ENCODE measurements at places on chromosomes 2 and 18.

DNA sequence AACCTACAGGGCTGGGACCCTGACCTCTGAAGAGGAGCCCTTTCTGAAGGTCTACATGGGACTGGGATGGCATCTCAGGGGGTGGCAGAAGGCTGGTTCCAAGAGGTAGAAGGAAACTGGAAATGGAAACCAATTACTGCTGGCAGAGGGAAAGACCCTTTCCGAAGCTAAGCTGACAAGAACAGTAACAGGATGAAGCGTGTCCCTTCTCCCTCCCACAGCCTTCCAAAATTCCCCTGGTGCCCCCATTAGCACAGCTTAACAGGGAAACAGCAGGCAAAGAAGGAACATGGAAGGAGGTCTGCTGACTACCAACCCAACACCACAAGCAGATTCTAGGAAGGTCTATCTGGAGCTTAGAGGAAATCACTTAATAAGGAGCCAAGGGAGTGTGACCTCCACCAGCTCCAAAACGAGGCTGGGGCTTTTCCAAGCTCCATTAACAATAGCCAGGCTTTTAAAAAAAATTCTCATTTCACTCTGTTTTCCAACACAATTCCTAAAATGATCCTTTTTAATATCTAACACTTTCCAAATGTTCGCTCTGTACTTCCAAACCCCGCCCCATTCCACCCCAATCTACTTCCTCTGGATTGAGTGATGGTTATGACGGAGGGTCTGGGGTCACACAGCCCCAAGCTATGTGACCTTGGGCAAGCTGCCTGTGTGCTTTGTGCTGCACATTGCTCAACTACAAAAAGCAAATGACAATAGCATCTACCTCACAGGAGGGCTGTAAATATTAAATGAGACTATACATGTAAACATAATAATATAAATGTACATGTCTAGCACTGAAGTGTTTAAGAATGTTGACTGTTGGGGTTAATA, 55.2 kb downstream of the STK39 start:
- DNase-seq = no peak

DNA sequence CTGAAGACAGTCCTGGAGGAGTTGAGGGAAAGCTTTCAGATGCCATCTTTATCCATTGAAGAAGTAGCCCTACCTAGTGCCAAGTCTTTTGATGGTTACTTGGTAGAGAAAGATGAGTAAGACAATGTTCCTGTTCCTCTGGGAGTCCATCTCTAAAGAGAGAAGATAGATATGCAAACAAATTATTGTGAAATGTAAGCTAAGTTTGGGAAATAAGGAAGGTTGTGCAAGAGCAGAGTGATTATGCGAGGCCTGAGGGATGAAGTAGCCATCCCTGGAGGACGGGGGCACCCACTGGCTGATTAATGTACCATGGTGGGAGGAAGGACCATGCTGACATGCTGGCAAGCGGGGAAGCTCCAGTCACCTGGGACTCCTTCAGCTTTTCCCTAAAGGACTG, 994 bp upstream of the DTNA start:
- DNase-seq = peak; percentile 79

DNA sequence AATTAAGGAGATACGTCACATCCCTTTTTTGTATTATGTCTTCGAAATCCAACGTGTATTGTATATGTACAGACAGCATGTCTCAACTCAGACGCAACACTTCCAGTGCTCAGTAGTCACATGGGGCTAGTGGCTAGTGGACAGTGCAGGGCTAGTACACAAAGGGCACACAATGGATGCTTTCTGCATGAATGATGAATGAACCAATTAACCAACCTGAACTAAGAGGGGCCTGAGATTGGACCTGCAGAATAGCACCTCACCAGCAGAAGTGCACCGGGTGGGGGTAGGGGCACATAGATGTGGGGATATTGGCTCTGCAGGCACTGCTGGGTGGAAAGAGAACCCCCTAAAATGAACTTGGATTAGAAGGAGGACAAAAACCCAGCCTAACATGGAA, 20.7 kb downstream of the ST8SIA5 start:
- no peak for DNase-seq

GRCh38 chr18:55038162-55038561, 78.9 kb upstream of the CCDC68 start:
- no peak for DNase-seq

- DNase-seq = no peak
These were observed 229.5 kb upstream of the ZC3H15 start for GRCh38 chr2:186256540-186256939.

- no peak for DNase-seq
These were observed 245.2 kb upstream of the REG3G start for GRCh38 chr2:78780256-78780655.

GRCh38 chr18:67139899-67140298, 376.6 kb downstream of the DSEL start:
- DNase-seq = no peak

GRCh38 chr2:7905756-7906155, 776.1 kb upstream of the ID2 start:
- DNase-seq = no peak

GRCh38 chr2:127829845-127830246, 18.9 kb upstream of the WDR33 start:
- no peak for DNase-seq

- DNase-seq = no peak
These were observed 8.1 kb downstream of the PFN4 start for GRCh38 chr2:24115057-24115456.

- DNase-seq = no peak
These were observed 412 bp upstream of the NCK2 start for GRCh38 chr2:105744091-105744908.

DNA sequence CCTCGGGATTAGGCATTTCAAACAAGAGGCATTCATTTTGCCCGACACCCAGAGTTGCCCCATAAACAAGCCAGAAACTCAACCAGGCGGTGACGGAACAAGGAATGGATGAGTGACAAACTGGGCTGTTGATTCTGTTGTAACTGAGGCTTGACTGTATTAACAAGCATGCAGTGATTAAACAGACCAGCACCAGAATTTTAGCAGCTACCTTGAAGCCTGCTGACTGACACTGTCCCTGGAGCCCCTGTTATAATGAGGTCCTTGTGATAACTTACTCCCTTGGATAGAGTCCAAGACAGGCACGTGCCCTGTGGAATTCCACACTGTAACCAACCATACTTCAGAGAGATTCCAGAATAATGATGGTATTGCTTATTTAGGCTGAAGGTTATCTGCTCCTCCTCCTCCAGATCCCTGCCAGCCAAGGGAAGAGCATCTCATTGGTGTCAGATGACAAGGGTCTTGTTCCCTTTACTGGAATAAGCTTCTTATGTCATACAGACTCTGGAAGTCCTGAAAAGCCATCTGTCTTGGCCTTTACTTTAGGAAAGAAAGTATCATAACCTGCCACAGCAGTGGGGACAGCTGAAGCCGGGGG, 97.1 kb upstream of the RMDN2 start:
- DNase-seq = no peak

DNA sequence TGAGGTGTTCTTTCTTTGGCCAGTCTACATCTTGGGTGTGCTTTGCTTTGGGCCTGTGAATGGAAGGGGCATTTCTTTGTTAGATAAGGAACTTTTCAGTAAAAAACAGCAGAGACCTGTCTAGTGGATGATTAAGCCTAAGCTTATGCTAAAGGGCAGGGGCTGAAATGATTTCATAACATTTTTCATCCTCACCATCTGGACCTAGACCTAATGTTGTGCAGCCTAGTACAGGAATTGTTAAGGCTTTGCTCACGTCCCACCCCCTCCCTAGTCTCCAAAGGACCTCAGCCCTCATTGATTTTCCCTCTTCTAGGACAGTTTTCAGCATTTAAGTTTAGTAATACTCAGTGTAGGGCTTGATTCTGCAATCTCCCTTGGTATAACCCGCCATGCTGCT, 111.8 kb downstream of the PRKCE start:
- DNase-seq = no peak

- no peak for DNase-seq
These were observed 224.5 kb downstream of the FAM210A start for GRCh38 chr18:13501891-13502290.

- no peak for DNase-seq
These were observed 226.3 kb downstream of the EIPR1 start for GRCh38 chr2:3151153-3151918.

- DNase-seq = no peak
These were observed 267.5 kb downstream of the CALCRL start for GRCh38 chr2:187180529-187180928.

DNA sequence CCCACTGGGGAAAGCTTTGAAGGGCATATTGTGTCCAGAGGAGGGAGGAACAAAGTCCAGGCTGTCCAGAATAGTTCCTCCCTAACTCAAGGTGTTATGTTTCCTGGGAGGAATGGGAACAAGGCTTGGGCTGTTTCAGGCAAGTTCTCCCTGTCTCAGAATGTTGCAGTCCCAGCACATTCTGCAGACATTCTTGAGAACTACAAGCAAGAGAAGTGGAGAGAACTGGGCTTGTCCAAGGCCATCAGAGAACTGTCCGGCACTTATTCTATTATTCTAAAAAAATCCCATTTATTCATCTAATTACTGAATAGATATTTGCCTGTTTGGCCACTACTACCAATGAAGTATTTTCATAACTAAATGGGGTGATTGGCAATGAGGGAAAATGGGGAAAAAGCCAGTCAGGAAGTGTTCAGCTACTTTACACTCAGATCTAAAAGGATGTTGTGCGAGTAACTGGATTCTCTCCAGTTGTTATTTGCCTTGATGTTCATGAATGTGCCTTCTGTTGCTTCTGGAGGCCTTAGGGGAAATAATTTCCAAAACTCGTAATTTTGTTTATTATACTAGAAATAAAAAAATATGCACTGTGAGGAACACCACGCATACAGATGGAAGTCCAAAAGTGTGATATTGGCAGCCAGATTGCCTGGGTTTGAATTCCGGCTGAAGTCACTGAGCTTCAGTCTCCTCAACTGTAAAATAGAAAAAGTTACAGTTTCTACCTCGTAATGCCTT, 300.1 kb upstream of the RND3 start:
- DNase-seq = no peak

DNA sequence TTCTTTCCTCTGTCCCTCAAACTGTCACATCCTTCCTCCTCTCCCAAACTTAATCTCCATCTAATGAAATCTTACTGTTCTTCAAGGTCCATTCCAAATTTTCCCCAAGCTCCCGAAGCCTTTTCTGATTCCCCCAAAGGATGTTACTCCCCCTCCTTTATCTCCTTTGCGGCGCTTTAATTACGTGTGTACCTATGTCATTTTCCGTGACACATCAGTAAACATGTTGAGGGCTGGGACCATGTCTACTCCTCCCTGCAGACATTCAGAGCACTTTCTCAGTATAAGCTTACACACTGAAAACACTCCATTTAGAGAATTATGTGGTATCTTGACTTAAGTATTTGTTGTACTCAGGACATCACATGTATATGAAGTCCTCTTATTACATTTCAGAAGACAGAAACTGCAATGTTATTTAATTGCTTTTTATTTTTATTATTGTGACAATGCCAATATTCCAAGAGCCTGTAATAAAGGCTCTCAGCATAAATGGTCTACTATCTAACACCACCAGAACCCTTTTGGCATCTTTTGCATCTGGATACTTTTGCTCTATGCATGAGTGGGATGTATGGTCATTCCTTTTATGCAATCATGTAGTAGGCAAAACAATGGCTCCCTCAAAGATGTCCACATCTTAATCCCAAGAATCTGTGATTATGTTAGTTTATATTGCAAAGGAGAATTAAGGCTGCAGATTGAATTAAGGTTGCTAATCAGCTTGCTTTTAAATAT, 1.8 kb downstream of the NMI start:
- DNase-seq = no peak

DNA sequence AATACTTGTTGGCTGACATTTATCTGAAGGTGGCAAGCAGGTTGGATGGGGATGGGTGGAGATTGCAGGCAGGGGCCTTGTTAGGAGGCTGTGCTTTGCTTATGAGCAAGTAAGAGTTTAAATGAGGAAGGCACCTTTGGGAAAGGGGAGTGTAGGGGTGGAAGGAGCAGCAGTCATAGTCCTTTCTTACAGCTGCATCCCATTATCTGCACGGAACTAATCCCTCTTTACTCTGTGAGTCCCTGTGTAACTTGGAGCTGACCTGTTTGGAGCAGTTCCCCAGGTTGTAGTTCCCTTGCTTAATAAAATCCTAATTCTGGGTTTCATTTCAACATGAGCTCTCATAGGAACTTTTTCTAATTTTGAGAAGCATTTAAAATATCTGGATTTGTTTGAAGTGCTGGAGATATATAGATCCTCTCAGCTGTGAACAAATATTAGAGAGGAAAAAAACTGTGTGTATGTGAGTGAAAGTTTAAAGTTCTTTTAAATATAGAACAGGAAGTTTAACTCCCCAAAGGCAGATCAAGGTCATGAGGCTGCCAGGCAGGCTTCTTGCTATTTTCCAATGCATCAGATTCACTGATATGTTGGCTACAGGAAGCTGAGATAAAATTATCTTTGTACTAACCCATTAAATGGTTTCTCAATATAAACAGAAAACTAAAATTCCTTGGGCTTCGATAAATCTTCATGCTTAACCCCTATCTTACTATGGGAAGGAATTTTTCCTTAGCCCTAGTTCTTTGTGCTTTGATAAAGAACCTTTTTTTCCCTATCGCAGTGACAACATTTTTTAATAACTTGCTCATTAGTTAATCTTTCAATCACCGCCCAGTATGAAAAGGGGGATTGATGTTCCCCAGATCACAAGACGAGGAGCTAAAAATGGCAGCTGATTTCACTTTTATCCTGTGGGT, 104.6 kb upstream of the EML6 start:
- no peak for DNase-seq

DNA sequence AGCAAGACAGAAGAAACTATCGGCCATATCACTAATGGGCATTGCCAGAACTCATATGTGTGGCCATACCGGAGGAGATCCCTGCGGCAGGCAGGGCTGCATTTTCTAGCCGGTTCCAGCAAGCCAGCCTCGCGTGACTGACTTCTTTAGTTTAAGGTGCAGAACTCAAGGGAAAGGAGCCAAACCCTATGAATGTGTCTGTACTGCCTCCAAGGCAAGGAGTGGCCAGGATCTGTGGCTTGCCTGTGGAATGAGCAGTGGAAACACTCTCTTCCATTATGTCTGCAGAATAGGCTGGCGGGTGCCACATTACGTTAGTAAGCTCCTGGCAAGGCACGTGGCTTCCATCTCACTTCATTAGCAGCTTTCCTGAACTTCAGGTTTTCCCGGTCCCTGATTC, 137.6 kb downstream of the ATL2 start:
- no peak for DNase-seq

- no peak for DNase-seq
These were observed 154.0 kb downstream of the WDPCP start for GRCh38 chr2:63434024-63435001.

- DNase-seq = no peak
These were observed 49.0 kb upstream of the TFCP2L1 start for GRCh38 chr2:121333834-121334558.

GRCh38 chr18:58386780-58387179, 242.1 kb downstream of the ALPK2 start:
- no peak for DNase-seq

DNA sequence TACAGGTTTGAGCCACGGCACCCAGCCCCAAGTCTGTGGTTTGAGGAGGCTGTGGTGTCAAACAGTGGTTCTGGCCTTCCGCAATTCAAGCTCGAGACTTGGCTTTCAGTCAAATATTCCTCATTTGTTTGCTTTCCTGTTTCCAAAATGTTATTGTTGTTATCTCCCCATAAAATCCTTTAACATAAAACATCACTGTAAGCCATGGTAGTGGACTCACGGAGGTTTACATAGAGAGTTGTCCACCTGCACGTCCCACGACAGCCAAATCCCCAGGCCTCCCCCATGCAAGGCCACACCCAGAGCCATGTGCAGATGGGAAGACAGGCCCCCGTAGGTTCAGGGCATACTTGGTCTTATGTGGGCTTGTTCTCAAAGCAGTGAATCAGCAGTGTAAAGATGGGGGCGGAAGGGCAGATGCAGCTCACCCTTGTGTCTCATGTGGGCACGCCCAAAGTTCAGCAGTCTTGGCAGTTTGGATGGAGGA, 18.9 kb upstream of the ST3GAL5 start:
- no peak for DNase-seq

All from GM04504 (cell line).